Stomach (tissue), 19 donors: ENCODE measurements at places on chromosomes 12 and 14. TPM values are rescaled to one million over a fixed set of nuclear protein-coding genes. Genes with fewer than 3 reads are reported as not detected.

GRCh38 chr14:98937712-98938505, 334.1 kb downstream of the BCL11B start:
- no peaks in the 10 kb centered on the region for H3K36me3 ChIP-seq
- DNase-seq: no peak
- H3K27me3 ChIP-seq: peaks cover 22% of the 10 kb centered on the region
- no peak overlapping the region for H3K27ac ChIP-seq

GRCh38 chr12:76685246-76685678, 78.7 kb upstream of the ZDHHC17 start:
- DNase-seq: peak; percentile 72
- H3K27ac ChIP-seq: no peak overlapping the region
- H3K27me3 ChIP-seq: no peaks in the 10 kb centered on the region
- no peaks in the 10 kb centered on the region for H3K4me1 ChIP-seq

DNA sequence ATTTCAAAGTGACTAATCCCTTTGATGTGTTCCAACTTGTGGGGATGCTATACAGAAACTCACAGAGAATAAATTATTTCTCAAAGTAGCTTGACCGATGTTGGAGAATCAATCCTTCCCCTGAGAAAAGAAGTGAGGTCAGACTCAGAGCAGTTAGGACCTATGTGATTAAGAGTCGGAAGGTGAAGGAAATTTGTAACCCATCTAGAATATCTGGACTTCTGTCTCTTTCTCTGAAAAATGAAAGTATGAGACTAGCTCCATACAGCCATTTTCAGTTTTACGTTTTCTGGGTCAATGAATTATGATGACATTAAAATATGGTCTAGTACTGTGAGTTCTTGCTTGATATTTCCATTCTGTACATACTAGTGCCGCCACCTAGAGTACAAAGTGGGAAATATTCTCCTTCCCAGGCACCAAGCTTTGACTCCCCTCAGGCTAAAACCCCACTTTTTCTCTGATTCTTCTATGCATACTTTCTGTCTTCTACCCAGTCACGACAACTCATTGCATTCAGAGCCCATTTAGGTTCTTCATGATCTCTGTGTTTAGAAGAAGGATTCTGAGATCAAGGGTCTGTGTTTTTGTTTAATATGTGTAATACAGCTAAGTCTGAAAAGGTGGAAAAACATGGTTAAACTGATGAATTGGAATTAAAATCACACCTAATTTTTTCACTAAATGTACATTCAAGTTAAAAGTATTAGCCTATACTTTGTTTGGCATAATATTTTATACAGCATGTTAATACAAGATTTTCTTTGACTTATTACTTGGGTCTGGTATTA, 6.9 kb upstream of the NTS start:
- no peak overlapping the region for H3K27ac ChIP-seq
- no peaks in the 10 kb centered on the region for H3K27me3 ChIP-seq
- no peak for DNase-seq
- H3K4me1 ChIP-seq: peaks cover 7% of the 10 kb centered on the region

- no peaks in the 10 kb centered on the region for H3K4me1 ChIP-seq
- no peaks in the 10 kb centered on the region for H3K36me3 ChIP-seq
- DNase-seq: no peak
- no peak overlapping the region for H3K4me3 ChIP-seq
- no peaks in the 10 kb centered on the region for H3K27me3 ChIP-seq
Observed at GRCh38 chr14:76424359-76424758, 48.4 kb downstream of the ESRRB start.

ACYP1 gene
- not detected for total RNA-seq

KLRK1 gene
- not detected for total RNA-seq

KRT83 gene
- not detected for total RNA-seq
